ENCODE measurements at places on chromosomes 12 and 14. TPM values are rescaled to one million over a fixed set of nuclear protein-coding genes. Genes with fewer than 3 reads are reported as not detected.

GRCh38 chr12:18750085-18750484 is 12.2 kb downstream of the CAPZA3 start:
- H3K4me1 ChIP-seq, result peaks cover 53% of the 10 kb centered on the region
- peak overlapping the region; percentile 55 for H3K27ac ChIP-seq
- H3K36me3 ChIP-seq, result no peaks in the 10 kb centered on the region
- no peak overlapping the region for H3K4me3 ChIP-seq
- H3K27me3 ChIP-seq, result no peaks in the 10 kb centered on the region
- peak; percentile 6 for DNase-seq

The GARIN6 gene
- not detected for total RNA-seq

DNA sequence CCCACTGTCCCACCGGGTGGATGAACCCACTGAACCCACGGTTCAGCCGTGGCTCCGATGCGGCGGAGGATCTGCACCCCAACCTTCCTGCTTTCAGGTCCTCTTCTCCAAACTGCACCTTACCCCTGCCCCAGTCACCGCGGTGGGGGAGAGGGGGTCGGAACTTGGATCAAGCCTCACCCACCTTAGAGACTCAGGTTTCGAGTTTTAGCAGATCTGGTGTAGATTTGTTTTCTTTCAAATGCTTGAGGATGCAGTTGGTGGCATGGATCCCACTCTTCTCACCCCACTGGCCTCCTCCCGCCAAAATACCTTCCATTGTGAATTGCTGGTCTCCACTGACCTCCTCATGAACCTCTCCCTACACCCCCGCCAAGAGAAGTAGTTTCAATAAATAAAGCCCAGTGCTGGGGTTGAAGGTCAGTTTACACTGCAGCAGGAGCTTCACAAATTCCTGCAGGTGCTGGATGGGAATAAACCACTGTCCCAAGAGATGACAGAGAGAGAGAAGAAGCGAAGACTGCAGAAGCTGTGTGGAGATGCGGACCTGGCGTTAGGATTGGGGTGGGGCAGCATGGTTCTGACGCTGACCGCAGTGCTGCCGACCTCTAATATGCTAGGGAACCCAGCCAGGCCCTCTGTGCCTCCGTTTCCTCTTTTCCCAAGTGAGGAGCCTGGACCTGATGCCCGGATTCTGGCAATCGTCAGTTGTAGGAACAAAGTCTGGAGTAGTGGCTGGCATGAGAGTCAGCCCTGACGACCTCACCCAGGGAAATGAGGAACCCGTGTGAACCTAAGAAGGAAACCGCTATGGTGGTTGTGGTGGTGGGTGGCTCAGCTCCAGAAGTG is 7.4 kb downstream of the TTC6 start:
- no peaks in the 10 kb centered on the region for H3K27me3 ChIP-seq
- no peak for DNase-seq
- H3K4me1 ChIP-seq, result peaks cover 25% of the 10 kb centered on the region

The COPS7A gene
- total RNA-seq, result 55.3 TPM

GRCh38 chr12:38053113-38053512 is 263.5 kb upstream of the ALG10B start:
- no peak overlapping the region for H3K4me3 ChIP-seq
- peaks cover 18% of the 10 kb centered on the region for H3K4me1 ChIP-seq
- DNase-seq, result no peak
- H3K36me3 ChIP-seq, result peaks cover 8% of the 10 kb centered on the region
- no peaks in the 10 kb centered on the region for H3K27me3 ChIP-seq

DNA sequence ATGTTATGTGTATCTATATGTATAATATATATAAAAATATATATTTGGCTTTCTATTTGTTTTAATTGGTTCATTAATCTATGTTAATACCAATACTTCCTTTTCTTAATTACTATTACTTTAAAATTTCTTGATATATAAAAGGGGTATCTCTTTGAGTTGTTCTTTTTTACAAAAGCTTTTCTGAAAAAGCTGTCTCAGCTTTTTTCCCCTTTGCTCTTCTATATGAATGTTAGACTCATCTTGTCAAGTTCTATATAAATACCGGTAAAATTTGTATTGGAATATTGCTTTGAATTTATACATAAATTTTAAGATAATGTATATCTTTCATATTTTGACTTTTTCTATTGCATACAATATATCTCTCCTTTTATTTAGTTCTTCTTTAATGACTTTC is 139.8 kb upstream of the FOXG1 start:
- no peaks in the 10 kb centered on the region for H3K36me3 ChIP-seq
- H3K4me3 ChIP-seq, result no peak overlapping the region
- H3K27me3 ChIP-seq, result no peaks in the 10 kb centered on the region
- H3K27ac ChIP-seq, result no peak overlapping the region
